ENCODE measurements at places on chromosomes 4 and X.

- DNase-seq = no peak
Measured at GRCh38 chr4:575281-576141, 584 bp downstream of the TMEM271 start.

- DNase-seq = no peak
Measured at GRCh38 chr4:78552389-78553042, 946 bp downstream of the ANXA3 start.

- no peak for DNase-seq
Measured at GRCh38 chr4:52037689-52038102, 403 bp downstream of the SGCB start.

GRCh38 chrX:23366914-23367313, 32.3 kb downstream of the PTCHD1 start:
- DNase-seq = no peak

DNA sequence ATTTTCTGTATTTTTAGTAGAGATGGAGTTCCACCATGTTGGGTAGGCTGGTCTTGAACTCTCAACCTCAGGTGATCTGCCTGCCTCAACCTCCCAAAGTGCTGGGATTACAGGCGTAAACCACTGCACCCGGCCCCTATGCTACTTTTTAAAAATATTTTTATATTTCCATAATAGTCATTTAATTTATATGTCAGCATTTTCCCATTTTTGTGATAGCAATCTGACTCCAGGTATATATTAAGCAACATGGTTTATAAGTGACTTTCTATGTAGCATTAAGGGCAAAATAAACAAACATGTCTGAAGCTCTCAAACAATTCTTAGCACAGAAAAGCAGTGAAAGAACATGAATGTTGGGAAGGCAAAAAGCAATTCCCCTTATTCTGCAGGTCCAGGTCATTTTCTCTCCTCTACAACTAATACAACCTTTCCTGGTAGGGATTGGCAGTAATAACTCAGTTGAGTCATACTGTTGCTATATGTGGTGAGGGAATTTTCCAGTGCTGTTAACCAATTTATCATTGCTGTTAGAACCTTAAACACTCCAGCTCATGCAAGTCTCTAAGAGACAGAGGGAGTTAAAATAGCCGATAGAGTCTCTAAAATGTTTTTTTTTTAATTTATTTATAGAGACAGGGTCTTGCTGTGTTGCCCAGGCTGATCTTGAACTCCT, 24.0 kb downstream of the SMIM14 start:
- DNase-seq = no peak

DNA sequence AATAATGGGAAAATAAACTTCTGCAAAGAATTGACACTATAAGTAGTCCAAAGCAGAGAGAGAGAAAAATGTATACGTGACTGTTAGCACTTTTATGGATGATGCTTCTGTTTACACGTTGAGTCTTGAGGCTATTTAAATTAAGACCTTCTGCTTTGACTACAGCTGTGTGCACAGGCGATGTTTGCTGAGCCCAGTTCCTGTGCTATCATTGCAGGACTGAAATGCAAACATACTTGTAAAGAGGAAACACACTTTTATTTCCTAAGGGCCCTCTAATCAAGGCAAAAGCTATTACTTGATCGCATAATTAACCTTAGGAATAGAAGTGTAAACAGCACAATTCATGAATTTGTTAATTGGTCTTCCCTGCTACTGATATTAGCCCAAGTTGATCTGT, 226.9 kb downstream of the FBXW7 start:
- no peak for DNase-seq

GRCh38 chrX:97398030-97398551, 514.4 kb downstream of the RPA4 start:
- no peak for DNase-seq

GRCh38 chr4:63717384-63717783, 691.9 kb downstream of the TECRL start:
- DNase-seq = no peak

- DNase-seq = no peak
Measured at GRCh38 chrX:65910899-65911298, 129.0 kb downstream of the VSIG4 start.

DNA sequence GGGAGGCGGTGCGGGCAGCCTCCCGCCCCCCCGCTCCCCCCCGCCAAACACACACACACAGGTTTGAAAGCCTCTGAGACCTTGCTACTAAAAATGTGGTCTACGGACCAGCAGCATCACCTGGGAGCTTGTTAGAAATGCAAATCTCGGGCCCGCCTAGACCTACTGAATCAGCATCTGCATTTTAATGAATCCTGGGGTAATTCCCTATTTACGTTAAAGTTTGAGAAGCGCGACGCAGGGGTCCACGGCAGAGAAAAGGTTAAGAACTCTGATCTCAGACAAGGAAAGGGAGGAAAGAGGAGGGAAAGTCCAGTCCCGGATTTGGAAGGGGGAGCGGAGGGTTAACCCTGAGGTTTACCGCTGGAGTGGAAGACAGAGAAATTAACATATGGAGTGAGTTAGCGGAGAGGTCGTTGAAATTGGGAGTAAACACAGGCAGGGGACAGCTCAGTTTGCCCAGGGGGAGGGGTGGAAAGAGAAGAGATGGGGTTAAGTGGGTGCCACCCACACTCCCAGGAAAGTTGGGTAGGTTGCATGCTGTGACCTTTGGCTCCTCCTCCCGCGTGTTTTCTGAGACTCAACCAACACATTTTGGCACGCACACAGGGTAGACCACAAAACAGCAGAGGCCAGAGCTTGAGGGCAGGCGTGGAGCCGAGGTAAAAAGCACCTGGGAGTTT, 483.6 kb downstream of the BCOR start:
- no peak for DNase-seq

GRCh38 chr4:133637161-133637560, 488.1 kb downstream of the PCDH10 start:
- DNase-seq = no peak

DNA sequence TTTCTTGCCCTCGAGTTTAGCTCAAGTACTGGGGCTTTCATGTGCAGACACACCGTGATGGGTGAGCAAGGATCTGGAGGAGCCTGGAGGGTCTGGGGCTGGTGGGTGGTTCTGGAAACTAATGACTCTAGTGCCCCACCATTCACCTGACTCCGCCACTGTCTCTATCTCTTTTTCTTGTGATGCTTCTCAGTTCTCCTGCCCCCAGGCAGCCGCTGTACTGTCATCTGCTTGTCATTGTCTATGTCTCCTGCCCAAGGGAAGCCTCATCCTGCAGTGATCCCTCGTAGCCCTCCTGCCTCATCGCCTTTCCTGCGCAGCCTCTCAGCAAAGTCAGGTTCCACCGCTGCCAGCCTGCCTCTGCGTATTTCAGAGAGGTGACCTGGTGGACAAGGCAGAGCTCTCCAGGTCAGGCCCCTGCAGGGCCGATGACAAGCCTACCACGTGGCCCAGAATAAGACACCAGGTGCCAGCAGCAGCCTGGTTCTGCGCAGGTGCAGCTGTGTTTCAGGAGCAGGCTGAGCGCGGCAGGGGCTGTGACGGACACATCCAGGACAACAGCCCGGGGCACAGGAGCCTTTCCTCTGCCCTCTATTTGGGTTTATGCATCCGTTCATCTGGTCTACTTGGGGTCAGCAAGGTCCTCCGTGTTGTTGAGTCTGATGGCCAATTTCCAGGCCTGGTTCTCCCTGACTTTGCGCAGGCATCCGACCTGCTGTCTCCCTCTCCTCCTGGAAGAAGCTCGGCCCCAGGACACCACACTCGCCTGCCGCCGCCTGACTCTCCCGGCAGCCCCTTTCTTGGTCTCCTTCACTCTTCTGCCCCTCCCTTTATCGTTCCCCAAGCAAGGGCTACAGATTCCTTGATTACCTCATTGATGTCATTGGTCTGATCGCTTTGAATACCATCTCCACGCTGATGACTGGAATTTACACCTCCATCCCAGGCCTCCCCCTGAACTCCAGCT, 30.9 kb upstream of the CDKN2AIP start:
- DNase-seq = no peak

GRCh38 chrX:108312011-108312410, 126.2 kb downstream of the COL4A6 start:
- no peak for DNase-seq

DNA sequence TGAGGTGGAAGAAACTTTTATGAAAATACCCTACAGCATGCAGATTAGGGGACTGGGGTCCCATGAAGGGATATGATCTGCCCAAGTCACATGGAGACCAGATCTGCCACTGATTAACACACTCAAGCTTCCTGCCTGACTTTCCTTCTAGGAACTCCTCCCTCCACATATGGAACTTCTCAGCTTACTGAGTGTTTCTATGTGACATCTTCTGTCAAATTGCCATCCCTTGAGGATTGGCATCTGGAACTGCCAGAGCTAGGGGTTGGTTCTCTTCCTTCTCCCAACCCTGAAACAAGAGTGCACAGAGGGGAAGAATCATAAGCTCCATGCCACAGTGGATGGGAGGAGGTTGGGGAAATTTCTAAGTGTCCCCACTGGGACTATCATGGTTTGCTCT, 150.6 kb upstream of the MBNL3 start:
- no peak for DNase-seq

- no peak for DNase-seq
Measured at GRCh38 chrX:6019076-6019475, 209.6 kb downstream of the NLGN4X start.

- DNase-seq = no peak
Measured at GRCh38 chr4:82799006-82799881, 648 bp upstream of the SCD5 start.

- no peak for DNase-seq
Measured at GRCh38 chrX:41519468-41519867, 72.3 kb downstream of the NYX start.

GRCh38 chr4:92304606-92305005, 840 bp downstream of the GRID2 start:
- no peak for DNase-seq

GRCh38 chr4:42605264-42605663, 51.6 kb downstream of the ATP8A1 start:
- no peak for DNase-seq

GRCh38 chrX:42778096-42778495, at the start of gene PPP1R2C:
PPP1R2C (minus strand) TSS chrX:42778163; CDS start chrX:42778079, 84 bp downstream.
- no peak for DNase-seq

GRCh38 chrX:85996555-85996954, 50.8 kb downstream of the CHM start:
- DNase-seq = no peak

DNA sequence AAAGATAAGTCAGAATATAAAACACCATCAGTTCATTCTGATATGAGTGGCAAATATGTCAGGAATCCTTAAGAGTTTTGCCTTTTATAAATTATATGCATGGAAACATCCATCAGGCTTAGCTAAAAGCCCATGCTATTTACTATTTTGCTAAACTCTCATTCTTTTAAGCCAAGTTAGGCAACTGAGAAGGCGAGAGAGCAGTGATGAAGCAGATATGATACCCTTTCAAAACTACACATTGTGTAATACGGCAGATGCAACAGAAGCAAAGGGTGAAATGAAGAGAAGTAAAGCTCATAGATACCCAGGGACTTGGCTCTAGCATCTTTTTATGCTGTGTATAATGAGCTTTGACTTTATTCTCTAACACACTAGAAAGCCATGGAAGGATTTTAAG, 95.8 kb downstream of the SLIT2 start:
- DNase-seq = no peak

GRCh38 chr4:177450426-177451107, 8.3 kb upstream of the AGA start:
- no peak for DNase-seq

- DNase-seq = no peak
Measured at GRCh38 chrX:33156152-33156726, 55.1 kb downstream of the DMD start.

- no peak for DNase-seq
Measured at GRCh38 chrX:153685751-153686696, 1.7 kb upstream of the SLC6A8 start.

GRCh38 chr4:122479935-122480416, 23.5 kb upstream of the IL2 start:
- DNase-seq = no peak

- DNase-seq = peak; percentile 78
Measured at GRCh38 chr4:2930135-2930757, 33.0 kb downstream of the NOP14 start.

GRCh38 chrX:143994206-143994605, 110.3 kb downstream of the UBE2NL start:
- DNase-seq = no peak

DNA sequence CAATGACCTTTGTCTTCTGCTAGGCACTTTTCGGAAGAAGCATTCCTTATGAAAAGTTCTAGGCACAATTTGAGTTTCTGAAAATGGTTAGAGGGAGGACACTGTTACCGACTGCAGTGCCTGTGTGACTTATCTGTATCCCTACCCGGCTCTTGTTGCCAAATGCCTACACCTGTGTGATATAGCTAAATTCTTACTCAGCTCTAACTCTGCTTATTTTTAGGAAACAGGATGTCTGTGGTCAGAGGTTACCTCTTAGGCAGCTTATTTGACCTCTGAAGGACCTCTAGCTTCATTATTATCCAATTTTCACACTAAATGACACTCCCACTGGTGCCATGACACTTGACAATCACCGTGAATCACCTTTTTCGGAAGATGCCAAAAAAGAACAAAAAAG, 561.1 kb upstream of the SMIM31 start:
- no peak for DNase-seq

- no peak for DNase-seq
Measured at GRCh38 chr4:109026588-109026987, 263.7 kb upstream of the ETNPPL start.

- no peak for DNase-seq
Measured at GRCh38 chrX:50762578-50762977, 51.4 kb downstream of the SHROOM4 start.

DNA sequence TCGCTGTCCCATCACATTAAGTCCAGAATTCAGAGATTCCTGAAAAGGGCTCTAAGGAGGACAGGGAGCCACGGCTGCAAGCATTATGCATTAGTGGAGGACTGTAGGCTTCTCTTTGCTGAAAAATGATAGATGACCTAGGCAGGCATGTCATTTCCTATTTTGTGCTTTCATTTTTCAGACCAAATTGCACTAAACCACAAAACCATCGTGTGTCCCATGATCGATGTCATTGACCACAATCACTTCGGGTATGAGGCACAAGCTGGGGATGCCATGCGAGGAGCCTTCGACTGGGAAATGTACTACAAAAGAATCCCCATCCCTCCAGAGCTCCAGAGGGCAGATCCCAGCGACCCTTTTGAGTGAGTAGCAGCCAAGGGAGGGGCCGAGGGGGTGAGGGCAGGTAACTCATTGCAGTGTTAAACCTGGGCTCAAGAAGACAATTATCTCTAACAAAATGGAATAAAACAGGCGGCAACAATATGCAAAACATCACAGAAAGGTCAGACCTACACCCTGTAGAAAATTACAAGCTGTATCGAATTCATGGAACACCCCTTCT, 355.2 kb upstream of the GALNT7 start:
- DNase-seq = no peak

- no peak for DNase-seq
Measured at GRCh38 chrX:44585866-44586265, 43.2 kb upstream of the FUNDC1 start.

DNA sequence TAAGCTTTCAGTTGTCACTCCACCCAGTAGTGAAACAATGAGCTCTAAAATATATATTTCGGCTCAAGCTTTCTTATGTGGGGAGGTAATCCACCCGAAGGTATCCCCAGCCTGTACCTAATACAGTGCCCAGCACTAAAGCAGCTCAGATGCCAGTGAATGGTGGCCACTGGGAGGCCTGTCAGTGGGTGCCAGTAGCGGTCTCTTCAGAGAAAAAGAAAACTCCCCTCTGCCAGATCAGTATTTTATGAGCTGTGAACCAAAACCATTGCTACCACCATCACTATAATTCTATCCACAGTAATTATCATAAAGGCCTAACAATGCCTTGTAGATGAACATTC, 835 bp upstream of the NFKB1 start:
- no peak for DNase-seq

Measured in lower leg skin (tissue), 4 donors.